WTC11 (cell line): ENCODE measurements at places on chromosomes 3 and 15. TPM values are rescaled to one million over a fixed set of nuclear protein-coding genes. Genes with fewer than 3 reads are reported as not detected.

The CDCP1 gene
- total RNA-seq = 13.4 to 14.6 TPM (median 13.5 TPM) in 3 replicates

- DNase-seq = no peak
- no peak overlapping the region for H3K27ac ChIP-seq
- peaks cover 9% of the 10 kb centered on the region; the same call in 1 of the 2 replicates for H3K27me3 ChIP-seq
- peaks cover 43% of the 10 kb centered on the region for H3K36me3 ChIP-seq
Measured at GRCh38 chr15:25170781-25171110, 216.0 kb downstream of the SNRPN start.

DNA sequence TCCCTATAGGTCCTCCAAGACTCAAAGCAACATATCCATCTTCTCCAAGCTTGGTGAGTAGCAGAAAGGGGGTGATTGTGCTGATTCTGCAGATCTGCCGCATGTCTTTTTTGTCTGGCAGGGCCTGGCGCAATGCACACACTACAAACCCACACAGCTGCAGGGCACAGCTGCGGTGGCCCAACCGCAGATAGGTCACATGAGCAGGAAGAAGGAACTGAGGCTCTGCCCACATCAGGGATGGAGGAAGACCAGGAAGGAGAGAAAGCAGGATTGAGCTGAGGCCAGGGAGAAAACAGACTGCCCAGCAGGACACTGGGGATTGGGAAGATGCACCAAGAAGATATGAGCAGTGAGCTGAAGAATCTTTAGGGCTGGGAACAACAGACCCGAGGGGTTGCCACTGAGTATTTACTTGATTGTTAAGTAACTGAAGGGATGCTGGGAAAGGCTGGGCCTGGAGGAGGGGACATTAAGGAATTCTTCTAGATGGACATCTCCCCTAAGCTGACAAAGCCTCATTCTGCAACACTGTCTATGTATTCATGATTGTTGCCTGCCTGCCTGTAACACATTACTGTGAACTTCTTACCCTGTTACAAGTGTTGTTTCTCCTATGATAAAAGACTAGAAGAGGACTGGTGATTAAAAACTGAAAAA, 126.7 kb downstream of the MYLK start:
- peaks cover 6% of the 10 kb centered on the region for H3K4me1 ChIP-seq
- no peak overlapping the region for H3K4me3 ChIP-seq
- no peaks in the 10 kb centered on the region for H3K27me3 ChIP-seq

- peaks cover 14% of the 10 kb centered on the region for H3K4me1 ChIP-seq
- H3K27me3 ChIP-seq = no peaks in the 10 kb centered on the region
- H3K27ac ChIP-seq = no peak overlapping the region
- no peak for DNase-seq
Measured at GRCh38 chr3:59246719-59247401, 197.0 kb upstream of the CFAP20DC start.

- no peak for DNase-seq
- peaks cover 49% of the 10 kb centered on the region for H3K36me3 ChIP-seq
- H3K4me1 ChIP-seq = peaks cover 13% of the 10 kb centered on the region
- no peaks in the 10 kb centered on the region for H3K27me3 ChIP-seq
- no peak overlapping the region for H3K4me3 ChIP-seq
- peak overlapping the region; percentile 26; the same call in 1 of the 2 replicates for H3K27ac ChIP-seq
Measured at GRCh38 chr15:41337631-41338522, 5.2 kb downstream of the NUSAP1 start.

- no peaks in the 10 kb centered on the region for H3K27me3 ChIP-seq
- no peak overlapping the region for H3K4me3 ChIP-seq
- H3K4me1 ChIP-seq = no peaks in the 10 kb centered on the region
Measured at GRCh38 chr3:158659454-158660237, 12.8 kb downstream of the LXN start.

DNA sequence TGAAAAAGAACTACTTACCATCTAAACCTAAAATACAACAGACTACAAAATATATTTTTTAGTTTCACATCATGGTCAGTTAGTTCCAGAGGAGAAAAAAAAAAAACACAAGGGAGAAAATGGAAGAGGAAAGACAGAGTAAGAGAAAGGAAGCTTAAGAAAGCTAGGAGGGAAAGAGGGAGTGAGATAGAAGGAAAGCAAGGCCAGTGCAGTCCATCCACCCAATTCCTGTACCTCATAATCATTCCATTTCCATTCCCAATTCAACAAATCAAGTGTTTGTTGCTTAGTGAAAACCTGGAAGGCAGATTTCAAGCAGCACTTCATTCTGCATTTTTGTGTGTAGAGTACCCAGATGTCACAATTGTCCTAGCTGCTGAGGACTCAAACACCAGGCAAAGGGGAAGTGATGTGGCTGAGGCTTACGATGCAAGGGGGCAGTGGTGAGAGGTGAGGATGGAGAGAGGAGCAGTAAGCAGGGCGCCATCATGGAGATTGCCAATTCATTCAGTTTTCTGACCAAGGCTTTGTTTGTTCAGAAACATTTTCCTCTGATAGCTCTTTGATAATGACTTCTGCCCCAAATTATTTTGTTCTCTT, 83.6 kb upstream of the GSK3B start:
- H3K4me1 ChIP-seq = peaks cover 13% of the 10 kb centered on the region
- no peak overlapping the region for H3K4me3 ChIP-seq
- DNase-seq = no peak
- H3K36me3 ChIP-seq = no peaks in the 10 kb centered on the region

GRCh38 chr15:85379403-85380131, 836 bp upstream of the AKAP13 start:
- peak overlapping the region; percentile 72; the same call in 1 of the 2 replicates for H3K27ac ChIP-seq
- no peaks in the 10 kb centered on the region for H3K27me3 ChIP-seq
- DNase-seq = no peak

GRCh38 chr3:150135287-150135721, 164.6 kb upstream of the PFN2 start:
- H3K36me3 ChIP-seq = no peaks in the 10 kb centered on the region
- DNase-seq = no peak
- H3K4me3 ChIP-seq = no peak overlapping the region
- H3K27ac ChIP-seq = no peak overlapping the region
- peaks cover 10% of the 10 kb centered on the region for H3K27me3 ChIP-seq
- peaks cover 22% of the 10 kb centered on the region for H3K4me1 ChIP-seq

- H3K4me1 ChIP-seq = peaks cover 62% of the 10 kb centered on the region
- DNase-seq = no peak
- H3K27me3 ChIP-seq = no peaks in the 10 kb centered on the region; the same call in 1 of the 2 replicates
- H3K4me3 ChIP-seq = no peak overlapping the region
- H3K36me3 ChIP-seq = peaks cover 12% of the 10 kb centered on the region
Measured at GRCh38 chr15:89117790-89118189, 29.5 kb downstream of the ABHD2 start.

DNA sequence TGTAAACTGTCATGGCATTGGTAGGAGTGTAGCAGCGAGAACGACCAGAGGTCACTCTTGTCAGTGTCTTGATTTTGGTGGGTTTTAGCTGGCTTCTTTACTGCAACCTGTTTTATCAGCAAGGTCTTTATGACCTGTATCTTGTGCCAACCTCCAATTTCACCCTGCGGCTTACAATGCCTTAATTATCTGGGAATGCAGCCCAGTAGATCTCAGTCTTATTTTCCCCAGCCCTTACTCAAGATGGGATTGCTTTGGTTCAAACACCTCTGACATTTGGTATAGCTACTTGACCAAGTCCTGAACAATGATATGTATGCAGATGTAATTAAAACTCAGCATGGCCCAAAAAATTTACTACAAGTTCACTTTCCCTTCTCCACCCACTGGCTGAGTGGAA, 388.4 kb downstream of the RSL24D1 start:
- no peaks in the 10 kb centered on the region for H3K27me3 ChIP-seq
- DNase-seq = no peak
- H3K36me3 ChIP-seq = no peaks in the 10 kb centered on the region
- H3K4me3 ChIP-seq = no peak overlapping the region

DNA sequence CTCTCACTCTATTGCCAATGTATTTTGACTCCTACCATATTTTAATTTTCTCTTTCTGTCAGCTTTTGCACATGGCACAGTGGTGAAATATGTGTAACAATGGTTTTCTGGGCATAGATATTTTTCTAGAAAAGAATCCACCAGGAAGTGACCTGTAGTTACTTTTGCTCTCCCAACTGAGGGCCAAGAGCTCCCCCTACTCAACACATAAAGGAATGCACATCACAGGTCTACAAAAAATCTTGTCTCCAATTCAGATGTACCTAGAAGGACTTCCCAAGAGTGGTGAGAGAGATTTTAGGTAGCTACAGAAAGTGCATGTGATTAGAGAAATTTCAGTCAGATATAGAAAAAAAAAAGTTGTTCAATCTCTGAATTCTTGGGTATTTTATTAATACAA, 15.6 kb downstream of the CPA3 start:
- no peaks in the 10 kb centered on the region for H3K27me3 ChIP-seq
- H3K4me3 ChIP-seq = no peak overlapping the region
- H3K4me1 ChIP-seq = no peaks in the 10 kb centered on the region; the same call in 1 of the 2 replicates
- peak; percentile 19 for DNase-seq
- H3K27ac ChIP-seq = no peak overlapping the region; the same call in 1 of the 2 replicates

The ZIC4 gene
- 1.9 to 3.5 TPM (median 2.5 TPM) in 3 replicates for total RNA-seq

The CEP19 gene
- total RNA-seq = 1.4 to 1.5 TPM (median 1.4 TPM) in 3 replicates

The BLOC1S6 gene
- 28.7 to 31.6 TPM (median 29.1 TPM) in 3 replicates for total RNA-seq

DNA sequence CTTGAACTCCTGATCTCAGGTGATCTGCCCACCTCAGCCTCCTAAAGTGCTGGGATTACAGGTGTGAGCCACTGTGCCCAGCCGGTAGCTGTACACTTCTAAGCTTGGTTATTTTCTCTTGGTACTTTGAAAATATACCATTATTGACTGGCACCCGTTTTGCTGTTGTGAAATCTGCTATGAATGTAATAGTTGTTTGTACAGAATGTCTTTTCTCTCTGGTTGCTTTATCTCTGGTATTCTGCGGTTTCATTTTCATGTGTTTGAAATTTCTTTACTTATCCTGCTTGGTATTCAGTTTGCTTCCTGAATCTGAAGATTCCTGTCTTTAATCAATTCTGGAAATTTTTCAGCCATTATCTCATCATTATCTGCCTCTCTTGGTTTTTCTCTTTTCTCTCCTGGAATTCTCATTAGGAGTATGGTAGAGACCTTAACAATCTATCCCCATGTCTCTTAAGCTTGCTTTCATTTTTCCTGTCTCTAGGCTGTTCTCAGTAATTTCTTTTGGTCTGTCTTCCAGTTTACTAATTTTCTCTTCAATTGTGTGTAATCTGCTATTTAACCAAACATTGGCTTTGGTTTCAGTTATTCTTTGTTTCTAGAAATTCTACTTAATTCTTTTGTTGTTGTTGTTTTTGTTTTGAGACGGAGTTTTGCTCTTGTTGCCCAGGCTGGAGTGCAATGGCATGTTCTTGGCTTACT, 2.8 kb upstream of the PAK2 start:
- no peak overlapping the region for H3K27ac ChIP-seq
- peaks cover 13% of the 10 kb centered on the region for H3K4me1 ChIP-seq
- no peak for DNase-seq
- H3K36me3 ChIP-seq = peaks cover 2% of the 10 kb centered on the region; the same call in 1 of the 2 replicates
- H3K4me3 ChIP-seq = no peak overlapping the region
- no peaks in the 10 kb centered on the region for H3K27me3 ChIP-seq

- DNase-seq = peak; percentile 66
- no peaks in the 10 kb centered on the region for H3K36me3 ChIP-seq
- no peak overlapping the region for H3K27ac ChIP-seq
- peaks cover 13% of the 10 kb centered on the region for H3K4me1 ChIP-seq
Measured at GRCh38 chr15:76330080-76330680, 6.4 kb upstream of the ISL2 start.

GRCh38 chr3:53216723-53217122, 39.1 kb downstream of the TKT start:
- no peaks in the 10 kb centered on the region; the same call in 1 of the 2 replicates for H3K4me1 ChIP-seq
- H3K27me3 ChIP-seq = peaks cover 6% of the 10 kb centered on the region; the same call in 1 of the 2 replicates
- no peak for DNase-seq
- no peaks in the 10 kb centered on the region for H3K36me3 ChIP-seq
- no peak overlapping the region for H3K4me3 ChIP-seq
- no peak overlapping the region for H3K27ac ChIP-seq

DNA sequence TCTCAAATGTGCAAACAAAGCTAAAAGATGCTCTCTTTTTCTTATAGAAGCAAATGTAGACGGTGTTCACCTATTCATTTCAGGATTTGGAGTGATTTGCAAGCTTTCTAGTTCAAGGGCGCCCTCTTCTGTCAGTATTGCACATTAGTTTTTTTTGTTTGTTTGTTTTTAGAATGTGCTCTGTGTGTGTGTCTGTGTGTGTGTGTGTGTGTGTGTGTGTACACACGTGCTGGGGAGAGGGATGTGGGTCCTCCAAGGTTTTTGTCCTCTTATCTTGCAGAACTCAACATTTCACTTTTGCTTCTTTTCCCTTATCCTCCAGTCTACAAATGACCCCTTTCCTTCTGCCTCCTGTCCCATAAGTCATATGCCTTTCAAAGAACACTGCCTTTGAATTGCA, 23.5 kb downstream of the DNAH1 start:
- no peak overlapping the region for H3K27ac ChIP-seq
- H3K4me3 ChIP-seq = no peak overlapping the region
- no peaks in the 10 kb centered on the region; the same call in 1 of the 2 replicates for H3K27me3 ChIP-seq

The GRM2 gene
- total RNA-seq = 2.8 to 4.1 TPM (median 3.7 TPM) in 3 replicates

- no peak overlapping the region for H3K4me3 ChIP-seq
- H3K36me3 ChIP-seq = no peaks in the 10 kb centered on the region
- DNase-seq = no peak
- H3K4me1 ChIP-seq = peaks cover 16% of the 10 kb centered on the region
- no peak overlapping the region for H3K27ac ChIP-seq
Measured at GRCh38 chr3:145903472-145904013, 257.4 kb downstream of the PLOD2 start.

- peaks cover 5% of the 10 kb centered on the region for H3K4me1 ChIP-seq
- peaks cover 11% of the 10 kb centered on the region; the same call in 1 of the 2 replicates for H3K36me3 ChIP-seq
- no peak overlapping the region for H3K4me3 ChIP-seq
- DNase-seq = no peak
- no peaks in the 10 kb centered on the region for H3K27me3 ChIP-seq
Measured at GRCh38 chr15:75019916-75020315, 3.5 kb upstream of the PPCDC start.

DNA sequence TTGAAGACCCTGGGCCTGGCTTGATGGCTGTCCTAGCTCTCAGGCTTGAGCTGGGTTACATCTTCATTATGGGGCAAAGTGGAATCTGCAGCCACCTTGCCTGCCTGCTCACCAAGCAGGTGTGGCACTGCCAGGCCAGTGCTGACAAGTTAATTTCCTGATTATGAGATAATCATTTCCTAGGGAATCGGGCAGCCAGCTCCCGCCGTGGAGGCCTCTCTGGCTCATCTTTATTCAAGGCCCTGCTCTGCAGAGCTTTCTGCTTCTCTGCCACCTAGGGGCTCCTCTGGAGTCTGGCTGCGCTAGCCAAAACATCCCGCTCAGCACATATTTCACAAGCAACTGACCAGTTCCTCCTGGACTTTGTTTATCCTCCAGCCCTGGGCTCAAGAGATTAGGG, 9.9 kb downstream of the LOXL1 start:
- no peak overlapping the region for H3K27ac ChIP-seq
- DNase-seq = no peak
- no peaks in the 10 kb centered on the region for H3K36me3 ChIP-seq

GRCh38 chr3:174792864-174793263, 66.3 kb upstream of the NAALADL2 start:
- no peak for DNase-seq
- no peaks in the 10 kb centered on the region for H3K27me3 ChIP-seq
- no peaks in the 10 kb centered on the region for H3K4me1 ChIP-seq
- no peak overlapping the region for H3K27ac ChIP-seq
- H3K4me3 ChIP-seq = no peak overlapping the region

- no peaks in the 10 kb centered on the region for H3K36me3 ChIP-seq
- H3K27ac ChIP-seq = no peak overlapping the region
- H3K27me3 ChIP-seq = no peaks in the 10 kb centered on the region
- no peak for DNase-seq
Measured at GRCh38 chr15:62545467-62546227, 380.6 kb upstream of the C2CD4B start.

The GOLGA6A gene
- total RNA-seq = 3.1 to 6.0 TPM (median 5.7 TPM) in 3 replicates
